ENCODE measurements at places on chromosomes 2 and 18.

DNA sequence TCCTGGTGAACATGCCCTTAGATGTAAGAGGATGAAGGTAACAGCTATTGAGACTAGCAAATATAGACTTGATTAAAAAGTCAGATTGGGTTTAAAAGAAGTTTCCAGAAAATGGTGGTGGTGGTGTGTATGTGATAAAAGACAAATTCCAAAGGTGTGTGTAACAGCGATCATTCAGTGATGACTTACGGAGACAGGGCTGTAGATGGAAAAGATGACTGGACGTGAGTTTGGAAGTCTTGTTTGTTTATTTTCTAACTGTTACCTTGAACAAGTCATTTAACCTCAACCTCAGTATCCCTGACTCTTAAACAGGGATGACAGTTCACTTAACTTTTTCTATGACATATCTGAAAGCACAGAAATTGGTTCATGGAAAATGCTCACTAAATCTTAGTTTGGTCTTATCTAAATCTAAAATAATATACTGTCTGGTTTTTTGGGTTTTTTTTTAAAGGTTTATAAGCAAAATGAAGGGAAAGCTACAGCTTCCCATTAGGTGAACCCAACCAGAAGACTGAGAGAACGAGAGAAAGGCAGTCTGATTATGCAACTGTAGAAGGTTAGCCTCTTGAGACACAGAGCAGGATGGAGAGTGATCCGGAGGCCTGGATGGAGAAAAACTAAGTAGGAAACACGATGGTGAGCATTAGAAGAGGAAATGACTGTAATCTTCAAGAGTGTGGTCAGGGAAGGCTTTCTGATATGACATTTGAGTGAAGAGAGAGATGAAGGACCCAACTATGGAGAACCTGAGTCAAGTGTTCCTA is 71.9 kb downstream of the TCF4 start:
- no peak for DNase-seq

DNA sequence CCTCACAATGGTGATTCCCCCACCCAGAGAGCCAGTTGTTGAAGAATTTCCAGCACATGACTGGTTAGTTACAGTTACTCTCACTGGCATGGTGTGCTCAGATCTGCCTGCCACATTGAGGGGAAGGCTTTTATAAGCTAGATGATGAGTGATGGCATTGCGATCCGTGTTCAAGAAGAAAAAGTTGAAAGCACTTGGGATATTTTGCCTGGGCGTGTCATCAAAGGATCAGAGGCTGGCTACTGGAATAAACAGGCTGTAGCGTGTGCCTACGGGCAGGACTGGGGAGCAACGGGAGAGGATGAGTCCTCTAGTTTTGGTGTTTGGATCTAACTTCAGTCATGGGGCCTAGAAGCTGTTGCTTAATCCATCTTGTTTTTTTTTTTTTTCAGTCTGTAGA is 175.0 kb downstream of the SETBP1 start:
- DNase-seq, result peak; percentile 37

- DNase-seq, result no peak
These were observed 61.4 kb upstream of the KIF5C start for GRCh38 chr2:148813603-148814065.

GRCh38 chr2:19971691-19972090 is 18.2 kb downstream of the WDR35 start:
- no peak for DNase-seq

GRCh38 chr18:6427286-6427685 is 12.6 kb upstream of the L3MBTL4 start:
- peak; percentile 13 for DNase-seq

DNA sequence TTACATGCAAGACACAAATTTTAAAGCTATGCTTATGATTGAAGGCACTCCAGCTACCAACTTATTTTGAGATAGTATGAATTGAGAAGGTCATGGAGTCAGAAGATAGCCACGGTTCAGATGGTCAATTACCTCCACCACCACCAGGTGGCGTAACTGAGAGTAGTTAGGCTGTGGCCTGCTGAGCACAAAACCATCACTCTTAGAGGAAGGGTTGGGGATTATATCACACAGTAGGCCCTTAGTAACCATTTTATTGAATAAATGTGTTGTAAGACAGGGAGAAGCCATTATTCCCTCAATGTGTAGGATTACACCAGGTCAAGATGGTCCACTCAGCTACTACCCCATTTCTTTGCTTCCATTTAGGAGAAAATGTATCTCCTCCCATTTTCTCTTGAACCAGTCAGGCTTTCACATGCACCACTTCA is 18.8 kb downstream of the KLHL41 start:
- DNase-seq, result peak; percentile 78

GRCh38 chr2:69114534-69114933 is 101.6 kb downstream of the ANTXR1 start:
- DNase-seq, result no peak

DNA sequence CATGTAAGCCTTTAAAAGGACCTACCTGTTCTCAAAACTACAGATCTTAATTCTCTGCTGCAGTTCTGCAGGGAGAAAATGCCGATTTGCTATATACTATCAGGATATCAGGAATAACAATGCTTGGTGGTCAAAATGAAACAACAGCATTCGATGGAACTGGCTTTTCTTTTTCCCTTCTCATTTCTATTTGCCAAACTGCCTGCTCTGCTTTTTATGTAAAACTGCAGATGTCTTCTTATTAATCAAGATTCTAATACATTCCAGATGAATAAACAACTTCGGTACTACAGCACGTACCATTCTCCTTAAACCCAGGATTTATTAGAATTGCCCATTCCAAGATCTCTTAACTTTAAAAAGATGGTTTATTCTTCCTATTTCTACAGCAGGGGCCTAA is 100.9 kb downstream of the ZNF521 start:
- no peak for DNase-seq

GRCh38 chr2:46803547-46803878 is 112.1 kb downstream of the MCFD2 start:
- no peak for DNase-seq

DNA sequence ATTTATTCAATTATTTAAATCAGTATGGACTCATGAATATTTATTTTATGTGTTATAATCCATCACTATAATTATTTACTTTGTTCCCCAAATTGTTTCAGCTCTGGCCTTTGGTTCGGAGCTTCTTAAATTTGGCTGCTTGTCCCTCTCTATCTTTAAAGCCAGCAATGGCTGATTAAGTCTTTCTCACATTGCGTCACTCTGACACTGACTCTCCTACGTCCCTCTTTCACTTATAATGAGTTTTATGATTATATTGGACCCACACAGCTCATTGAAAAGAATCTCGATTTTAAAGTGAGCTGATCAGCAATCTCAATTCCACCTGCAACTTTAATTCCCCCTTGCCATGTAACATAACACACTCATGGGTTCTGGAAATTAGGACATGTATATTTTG is 185.2 kb upstream of the SLC39A10 start:
- no peak for DNase-seq

GRCh38 chr2:8546612-8547283 is 135.1 kb upstream of the ID2 start:
- no peak for DNase-seq

DNA sequence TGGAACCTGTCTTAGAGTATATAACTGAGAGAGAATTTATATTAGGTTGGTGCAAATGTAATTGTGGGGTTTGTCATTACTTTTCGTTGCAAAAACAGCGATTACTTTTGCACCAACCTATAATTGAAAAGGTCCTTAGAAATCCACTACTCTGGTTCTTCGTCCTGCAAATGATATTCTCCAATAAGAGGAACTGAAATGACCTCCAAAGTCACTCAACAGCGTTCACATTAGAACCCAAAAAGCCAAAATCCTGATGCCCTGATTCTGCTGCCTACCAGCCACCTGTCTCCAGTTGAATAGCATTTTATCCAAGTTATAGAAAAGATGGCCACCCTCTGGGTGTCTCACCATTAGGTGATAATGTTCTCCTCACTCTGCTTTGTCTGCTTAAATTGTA is 230.6 kb downstream of the SETBP1 start:
- no peak for DNase-seq

DNA sequence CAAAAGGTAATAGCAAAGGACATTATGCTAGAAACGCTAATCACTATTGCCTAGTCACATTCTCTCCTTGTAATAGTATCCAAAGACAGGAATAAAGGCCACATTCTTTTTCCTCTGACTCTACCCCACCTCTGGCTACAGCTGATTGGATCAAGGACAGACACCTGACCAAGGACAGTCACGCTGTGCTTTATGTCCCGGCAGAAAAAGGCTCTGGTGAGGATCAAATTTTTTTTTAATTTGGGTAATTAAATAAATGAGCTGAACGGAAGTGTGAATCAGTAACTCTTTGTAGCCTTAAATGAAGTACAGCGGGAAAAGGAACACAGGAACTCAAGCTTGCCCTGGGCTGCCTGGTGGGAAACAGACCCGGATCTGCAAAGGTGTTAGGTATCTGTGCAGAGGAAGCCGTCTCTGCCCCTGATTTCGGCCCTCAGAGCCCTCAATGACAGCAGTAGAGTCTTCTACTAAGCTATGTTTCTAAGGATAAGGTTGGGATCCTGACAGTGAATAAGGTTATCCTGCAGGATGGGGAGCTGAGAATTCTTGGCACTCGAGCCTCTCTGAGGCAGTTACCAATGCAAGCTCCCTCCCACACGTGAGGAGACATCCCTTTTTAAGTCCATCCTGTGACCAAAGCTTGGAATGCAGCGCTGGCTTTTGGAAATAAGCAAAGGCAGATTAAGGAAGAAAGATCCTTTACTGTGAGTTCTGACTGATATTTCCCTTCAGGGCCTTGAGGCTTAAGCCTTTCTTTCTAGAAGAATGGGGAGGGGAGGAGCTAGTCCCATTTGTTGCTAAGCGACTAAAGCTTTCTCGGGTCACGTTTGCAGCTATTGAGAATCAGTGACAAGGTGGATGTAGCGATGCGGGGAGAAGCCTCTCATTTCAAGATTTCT is 37.8 kb upstream of the IKZF2 start:
- DNase-seq, result peak; percentile 57

GRCh38 chr18:44393406-44393805 is 287.3 kb upstream of the SETBP1 start:
- DNase-seq, result no peak

- DNase-seq, result no peak
These were observed 84.6 kb upstream of the ATP8B1 start for GRCh38 chr18:57887543-57888383.

GRCh38 chr2:233408366-233409285 is 54.3 kb downstream of the DGKD start:
- no peak for DNase-seq

- no peak for DNase-seq
These were observed 17.8 kb upstream of the TMEM131 start for GRCh38 chr2:98013407-98014042.

DNA sequence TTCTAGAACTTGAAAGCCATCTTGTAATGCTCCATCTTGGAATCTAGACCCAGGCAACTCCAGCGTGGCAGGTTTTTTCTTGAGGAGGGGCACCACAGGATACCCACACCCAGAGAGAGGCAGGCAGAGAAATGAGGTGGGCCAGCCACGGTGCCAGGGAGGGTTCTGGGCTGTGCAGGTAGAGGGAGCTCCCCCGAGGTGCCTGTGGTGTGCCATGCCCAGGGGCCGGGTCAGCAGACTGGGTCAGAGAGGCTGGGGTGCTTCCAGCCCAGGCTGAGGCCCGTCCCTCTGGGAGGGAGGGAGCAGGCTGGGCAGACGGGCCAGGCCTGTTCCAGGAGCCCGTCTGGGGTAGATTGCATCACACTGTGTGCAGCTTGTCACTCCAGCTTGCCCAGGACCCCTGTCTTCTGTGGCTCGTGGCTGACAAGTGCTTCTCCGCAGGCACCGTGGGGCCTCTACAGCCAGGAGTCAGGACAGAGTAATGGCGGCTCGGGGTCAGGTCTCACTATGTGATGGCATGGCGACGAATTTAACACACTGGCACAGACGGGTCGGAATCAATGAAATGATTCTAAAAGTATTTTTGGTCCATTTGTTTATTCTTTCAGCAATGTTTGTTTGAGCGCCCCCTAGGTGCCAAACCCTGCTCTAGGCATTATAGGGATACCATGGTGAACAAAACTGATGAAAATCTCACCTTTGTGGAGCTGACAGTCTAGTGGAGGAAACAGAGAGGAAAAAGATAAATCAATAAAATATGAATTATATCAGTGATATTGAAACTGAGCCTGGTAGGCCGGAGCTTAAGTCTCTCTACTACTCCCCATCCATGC is 144.0 kb downstream of the ACOXL start:
- no peak for DNase-seq

DNA sequence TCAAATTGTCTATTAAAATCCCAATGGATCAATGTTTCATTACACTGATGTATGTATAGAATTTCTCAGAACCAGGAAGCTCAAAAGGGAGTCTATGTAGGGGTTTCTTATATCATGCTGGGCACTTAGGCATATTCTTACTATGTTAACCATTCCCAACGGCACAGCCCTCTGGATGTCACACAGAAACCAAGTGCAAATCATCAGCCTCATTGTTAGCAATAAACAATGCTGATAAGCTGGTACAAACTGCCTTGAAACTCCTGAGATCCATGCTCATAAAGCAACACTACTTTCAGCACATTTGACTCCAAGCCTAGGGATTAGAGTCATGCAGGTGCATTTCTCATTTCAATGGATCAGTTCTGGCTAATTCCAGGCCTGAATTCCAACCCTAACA is 730.2 kb upstream of the SLC39A10 start:
- DNase-seq, result no peak

- no peak for DNase-seq
These were observed 198.5 kb downstream of the HDAC4 start for GRCh38 chr2:239202343-239202742.

DNA sequence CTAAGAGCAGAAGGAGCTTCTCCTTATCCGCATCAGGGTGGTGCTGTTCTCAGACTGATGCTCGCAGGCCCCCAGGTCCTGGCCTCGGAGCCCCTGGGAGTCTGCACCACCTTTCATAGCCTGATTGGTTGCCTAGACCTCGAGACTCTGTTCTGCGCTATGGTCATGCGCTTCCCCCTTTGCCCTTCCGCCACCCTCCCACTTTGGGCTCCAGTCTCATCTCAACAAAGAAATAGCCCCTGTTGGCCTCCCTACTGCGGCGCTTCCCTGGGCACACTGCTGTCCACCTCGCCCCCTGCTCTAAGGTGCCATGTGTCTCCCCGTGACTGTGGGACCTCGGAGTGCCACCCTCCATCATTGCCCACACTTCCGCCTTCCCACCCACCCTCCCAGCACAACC is 102.9 kb upstream of the TWIST2 start:
- no peak for DNase-seq

DNA sequence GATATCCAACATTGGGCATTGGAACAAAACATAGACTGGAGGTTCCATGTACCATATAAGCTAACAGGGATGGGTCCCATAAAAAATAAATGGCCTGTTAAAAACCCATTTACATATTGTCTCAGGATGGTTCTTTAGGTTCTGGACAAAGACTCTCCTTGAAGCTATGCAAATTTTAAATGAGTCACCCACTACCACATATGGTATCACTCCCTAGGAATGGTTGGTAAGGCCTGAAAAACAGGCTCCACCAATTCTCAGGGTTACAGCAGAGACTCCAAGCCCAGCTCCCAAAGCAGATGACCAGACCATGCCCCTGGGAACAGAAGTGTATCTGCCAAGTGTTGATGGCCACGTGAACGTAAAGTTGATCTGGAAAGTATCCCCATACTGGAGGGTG is 190.7 kb upstream of the SPHKAP start:
- no peak for DNase-seq

- no peak for DNase-seq
These were observed 91.6 kb downstream of the FIGN start for GRCh38 chr2:163644238-163644637.
